Central memory CD4-positive, alpha-beta T cell (primary cell): ENCODE measurements at places on chromosomes 7 and 10.

DNA sequence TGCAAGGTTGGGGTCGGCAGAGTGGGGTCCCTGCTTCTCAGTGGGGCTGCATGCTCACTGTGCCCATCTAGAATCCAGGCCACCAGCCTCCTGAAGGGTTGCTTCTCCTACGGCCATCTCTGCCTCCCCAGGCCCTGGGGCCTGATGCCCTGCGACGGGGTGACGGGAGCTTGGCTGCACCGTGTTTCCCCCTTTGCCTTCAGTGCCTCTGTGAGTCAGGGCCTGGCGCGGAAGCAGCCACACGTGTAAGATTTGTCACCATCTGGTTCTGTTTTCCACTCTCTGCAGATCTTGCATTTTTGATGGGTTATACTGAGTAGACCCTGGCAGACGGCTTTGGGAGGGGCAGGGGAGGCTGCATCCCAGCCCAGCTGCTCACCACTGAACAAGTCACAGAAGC is 7.2 kb downstream of the ADAMTS14 start:
- DNase-seq = no peak

DNA sequence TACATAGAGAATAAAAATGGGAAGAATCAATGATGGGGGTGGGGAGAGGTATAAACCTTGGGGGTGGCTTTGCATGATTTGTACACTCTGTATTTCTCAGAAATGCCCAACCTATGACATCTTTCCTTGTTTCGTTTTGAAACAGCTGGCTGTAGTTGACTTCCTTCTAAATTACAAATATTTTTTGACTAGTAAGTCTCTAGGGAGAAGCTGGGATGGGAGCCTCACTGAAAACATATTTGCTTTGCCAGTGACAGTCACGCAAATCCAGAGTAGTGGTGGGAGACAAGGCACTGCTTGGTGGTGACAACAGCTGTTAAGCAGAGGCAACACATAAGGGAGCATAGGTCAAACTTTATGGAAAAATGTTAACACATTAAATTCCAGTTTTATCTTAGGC is 440.5 kb downstream of the SEMA3D start:
- no peak for DNase-seq

DNA sequence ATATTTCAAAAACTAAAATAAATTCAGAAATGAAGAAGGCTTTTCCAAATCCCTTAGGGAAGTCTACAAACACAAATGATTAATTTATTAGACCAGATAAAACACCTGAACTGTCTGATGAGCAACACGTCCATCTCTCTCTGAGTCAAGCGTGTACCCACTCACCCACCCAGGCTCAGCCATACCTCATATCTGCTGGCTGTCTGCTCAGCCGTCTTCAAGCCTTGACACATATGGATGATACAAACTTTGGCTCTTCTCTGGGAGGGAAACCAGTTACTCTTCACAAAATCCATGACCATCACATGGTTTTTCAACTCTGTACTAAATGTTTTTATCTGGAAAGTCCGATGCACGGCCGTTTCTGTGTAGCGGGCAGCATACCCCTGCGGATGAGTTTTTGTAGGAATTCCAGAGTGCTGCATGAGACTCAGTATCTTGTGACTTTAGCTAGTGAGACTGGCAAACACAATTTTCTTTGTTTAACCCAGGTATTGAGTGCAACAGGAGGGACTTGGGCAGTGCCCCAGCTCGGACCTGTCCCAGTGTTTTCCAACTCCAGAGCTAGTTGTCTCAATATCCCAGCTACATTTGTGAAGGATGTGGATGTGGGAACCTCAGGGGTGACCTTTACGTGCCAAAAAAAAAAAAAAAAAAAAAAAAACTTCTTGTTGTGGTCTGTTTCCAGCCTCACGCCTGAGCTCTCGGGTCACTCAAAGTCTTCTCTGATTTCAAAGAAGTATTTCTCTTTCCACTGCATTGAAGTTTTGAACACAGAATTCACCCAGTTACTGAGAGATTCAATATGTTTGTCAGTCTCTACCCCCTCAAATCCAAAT is at the start of gene C10orf90:
TSS of gene C10orf90 (minus strand) at position 638 of the 839 bp plus-strand sequence. CDS start at position 425, 213 bp downstream.
- no peak for DNase-seq

DNA sequence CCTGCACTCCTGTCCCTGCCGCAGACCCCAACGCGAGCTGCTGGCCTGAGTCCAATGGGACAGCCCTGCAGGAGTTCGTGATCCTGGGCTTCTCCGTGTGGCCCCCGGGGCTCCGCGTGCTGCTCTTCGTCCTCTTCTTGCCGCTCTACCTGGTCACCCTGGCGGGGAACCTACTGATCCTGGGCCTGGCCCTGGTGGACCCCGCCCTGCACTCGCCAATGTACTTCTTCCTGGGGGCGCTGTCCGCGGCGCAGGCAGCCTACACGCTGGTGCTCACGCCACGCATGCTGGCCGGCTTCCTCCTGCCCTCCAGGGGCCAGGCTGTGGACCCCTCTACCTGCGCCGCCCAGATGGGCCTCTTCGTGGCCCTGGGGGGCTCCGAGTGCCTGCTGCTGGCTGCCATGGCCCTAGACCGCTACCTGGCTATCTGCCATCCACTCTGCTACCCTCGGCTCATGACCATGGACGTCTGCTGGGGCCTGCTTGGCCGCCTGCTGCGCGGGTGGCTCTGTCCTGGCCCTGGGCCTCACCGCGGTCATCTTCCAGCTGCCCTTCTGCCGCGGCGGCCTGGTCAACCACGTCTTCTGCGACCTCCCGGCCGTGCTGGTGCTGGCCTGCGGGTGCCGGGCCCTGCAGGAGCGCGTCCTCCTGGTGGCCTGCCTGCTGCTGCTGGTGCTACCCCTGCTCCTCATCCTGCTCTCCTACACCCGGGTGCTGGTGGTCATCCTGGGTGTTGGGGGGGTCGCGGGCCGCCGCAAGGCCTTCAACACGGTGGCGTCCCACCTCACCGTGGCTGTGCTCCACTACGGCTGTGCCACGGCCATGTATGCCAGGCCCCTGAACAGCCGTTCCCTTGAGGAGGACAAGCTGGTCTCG is 71.7 kb downstream of the RBAK start:
- no peak for DNase-seq

- no peak for DNase-seq
Measured at GRCh38 chr7:142898377-142899170, 13.0 kb upstream of the TRPV6 start.

DNA sequence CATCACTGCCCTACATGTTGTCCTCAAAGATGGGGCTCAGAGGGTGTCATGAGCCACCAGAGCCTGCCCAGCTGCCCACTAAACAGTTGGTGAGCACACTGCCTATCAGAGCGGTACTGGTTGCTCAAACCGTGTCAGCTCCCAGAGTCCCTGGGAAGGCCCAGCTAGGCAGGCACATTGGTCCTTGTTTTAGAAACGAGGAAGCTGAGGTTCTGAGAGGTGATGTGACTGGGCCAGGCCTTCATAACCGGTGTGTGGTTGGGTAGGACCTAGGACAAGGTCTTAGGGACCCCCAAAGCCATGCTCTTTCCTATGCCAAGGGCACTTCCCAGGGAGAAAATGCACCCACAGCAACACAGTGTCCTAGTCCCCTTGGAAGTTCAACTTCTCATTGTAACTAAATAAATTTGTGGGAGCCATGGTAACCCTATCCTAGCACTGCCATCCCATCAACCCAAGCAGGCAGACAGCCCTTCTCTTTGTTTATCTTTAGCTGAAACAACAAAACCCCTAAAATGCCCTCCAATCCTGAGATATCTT is 174.7 kb upstream of the PDE1C start:
- no peak for DNase-seq

GRCh38 chr10:10817609-10818008 is 200.1 kb upstream of the CELF2 start:
- DNase-seq = no peak

DNA sequence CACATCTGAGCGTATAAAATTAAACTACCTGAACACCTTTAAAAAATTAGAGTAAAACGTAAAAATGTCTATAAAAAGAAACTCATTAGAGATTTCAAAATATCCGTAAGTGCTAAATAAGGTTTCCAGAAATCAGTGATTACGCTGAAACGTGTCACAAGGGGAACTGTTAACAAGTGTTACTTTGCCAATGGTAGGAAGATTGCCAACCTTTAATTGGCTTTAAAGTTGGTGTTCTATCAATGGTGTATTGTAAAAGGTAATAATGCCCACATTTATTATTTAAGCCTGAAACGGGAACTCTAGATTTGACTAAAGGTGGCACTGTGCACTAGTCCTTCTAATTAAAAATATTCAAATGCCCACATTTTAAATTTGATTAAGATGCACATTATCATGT is 37.8 kb upstream of the HIBADH start:
- no peak for DNase-seq

DNA sequence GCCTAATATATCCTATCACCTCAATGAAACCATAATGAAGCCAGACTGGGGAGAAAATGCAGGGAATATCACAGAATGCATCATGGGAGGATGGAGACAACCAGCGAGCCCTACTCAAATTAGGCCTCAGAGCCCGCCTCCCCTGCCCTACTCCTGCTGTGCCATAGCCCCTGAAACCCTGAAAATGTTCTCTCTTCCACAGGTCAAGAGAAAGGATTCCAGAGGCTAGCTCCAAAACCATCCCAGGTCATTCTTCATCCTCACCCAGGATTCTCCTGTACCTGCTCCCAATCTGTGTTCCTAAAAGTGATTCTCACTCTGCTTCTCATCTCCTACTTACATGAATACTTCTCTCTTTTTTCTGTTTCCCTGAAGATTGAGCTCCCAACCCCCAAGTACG is 31.5 kb downstream of the PRSS2 start:
- DNase-seq = no peak

- no peak for DNase-seq
Measured at GRCh38 chr7:33500703-33501701, 371.6 kb downstream of the BBS9 start.

DNA sequence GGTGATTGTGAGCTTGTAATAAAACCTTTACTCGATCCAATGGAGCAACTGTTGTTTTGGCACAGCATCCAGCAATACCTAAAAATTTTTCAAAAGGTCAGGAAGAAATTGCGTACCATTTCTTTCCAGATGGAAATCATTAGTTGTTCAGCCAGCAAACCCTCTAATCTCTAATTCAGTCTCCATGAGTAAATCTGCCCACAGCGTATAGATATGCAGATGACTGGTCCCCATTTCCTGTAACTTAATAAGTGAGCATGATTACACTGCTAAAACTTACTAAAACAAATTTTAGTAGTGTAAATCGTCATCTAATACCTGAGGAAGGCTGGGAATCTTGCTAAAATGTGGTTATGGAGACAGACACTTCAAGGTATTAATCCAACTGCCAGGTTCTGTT is 10.6 kb downstream of the SLC25A16 start:
- no peak for DNase-seq

GRCh38 chr10:110009736-110010475 is 2.1 kb downstream of the ADD3 start:
- DNase-seq = peak; percentile 89

GRCh38 chr7:2570021-2570420 is 11.2 kb downstream of the IQCE start:
- no peak for DNase-seq

GRCh38 chr10:71325267-71325666 is 6.2 kb downstream of the SLC29A3 start:
- DNase-seq = no peak

GRCh38 chr7:117202511-117202910 is 120.3 kb downstream of the WNT2 start:
- DNase-seq = no peak

DNA sequence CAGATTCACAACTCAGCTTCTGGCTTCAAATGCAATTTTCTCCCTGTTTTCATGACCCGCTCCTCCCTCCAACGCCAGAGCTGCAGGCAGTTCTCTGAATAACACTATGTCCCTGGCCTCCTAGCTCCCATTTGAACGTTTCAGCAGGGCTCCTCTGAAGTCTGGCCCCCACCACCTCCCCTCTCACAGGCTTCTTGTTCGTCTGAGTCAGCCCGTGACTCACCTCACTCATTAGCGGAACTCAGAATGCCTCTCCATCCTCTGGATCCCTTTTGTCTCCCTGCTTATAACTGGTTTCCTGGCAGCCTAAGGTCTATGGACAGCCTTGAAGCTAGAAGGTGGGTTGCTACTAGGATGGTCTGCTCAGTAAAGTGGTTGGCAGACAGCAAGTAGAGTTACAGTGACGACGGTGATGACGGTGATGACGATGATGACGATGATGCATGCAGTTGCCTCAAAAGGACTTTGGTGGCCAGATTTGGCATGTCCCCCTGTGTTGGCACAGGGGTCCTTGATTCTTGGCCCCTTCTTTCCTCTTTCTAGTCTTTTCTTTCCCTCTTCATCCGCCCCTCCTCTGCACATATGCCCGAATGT is 83.3 kb upstream of the MKLN1 start:
- no peak for DNase-seq

- DNase-seq = no peak
Measured at GRCh38 chr7:51224811-51225595, 91.6 kb downstream of the COBL start.

- DNase-seq = no peak
Measured at GRCh38 chr7:158314394-158314793, 273.2 kb downstream of the PTPRN2 start.

DNA sequence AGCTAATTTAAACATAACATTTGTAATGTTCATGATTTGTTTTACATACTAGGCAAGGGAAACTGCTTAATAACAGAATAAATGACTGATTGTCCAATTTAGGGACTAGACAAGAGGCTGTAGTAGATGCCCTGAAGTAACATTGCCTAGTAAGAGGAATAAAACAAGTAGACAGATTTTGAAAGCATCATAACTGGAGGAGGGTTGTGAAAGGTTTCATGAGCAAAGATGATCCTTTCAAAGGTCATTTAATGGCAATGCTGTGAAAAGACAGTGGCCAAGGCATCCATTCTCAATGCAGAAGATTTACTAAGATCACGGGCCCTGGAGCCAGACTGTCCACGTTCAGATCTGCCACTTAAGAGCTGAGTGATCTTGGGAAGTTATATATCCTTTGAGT is 44.8 kb upstream of the HHEX start:
- DNase-seq = no peak

- DNase-seq = peak; percentile 31
Measured at GRCh38 chr7:19713676-19714075, 4.8 kb upstream of the POLR1F start.

DNA sequence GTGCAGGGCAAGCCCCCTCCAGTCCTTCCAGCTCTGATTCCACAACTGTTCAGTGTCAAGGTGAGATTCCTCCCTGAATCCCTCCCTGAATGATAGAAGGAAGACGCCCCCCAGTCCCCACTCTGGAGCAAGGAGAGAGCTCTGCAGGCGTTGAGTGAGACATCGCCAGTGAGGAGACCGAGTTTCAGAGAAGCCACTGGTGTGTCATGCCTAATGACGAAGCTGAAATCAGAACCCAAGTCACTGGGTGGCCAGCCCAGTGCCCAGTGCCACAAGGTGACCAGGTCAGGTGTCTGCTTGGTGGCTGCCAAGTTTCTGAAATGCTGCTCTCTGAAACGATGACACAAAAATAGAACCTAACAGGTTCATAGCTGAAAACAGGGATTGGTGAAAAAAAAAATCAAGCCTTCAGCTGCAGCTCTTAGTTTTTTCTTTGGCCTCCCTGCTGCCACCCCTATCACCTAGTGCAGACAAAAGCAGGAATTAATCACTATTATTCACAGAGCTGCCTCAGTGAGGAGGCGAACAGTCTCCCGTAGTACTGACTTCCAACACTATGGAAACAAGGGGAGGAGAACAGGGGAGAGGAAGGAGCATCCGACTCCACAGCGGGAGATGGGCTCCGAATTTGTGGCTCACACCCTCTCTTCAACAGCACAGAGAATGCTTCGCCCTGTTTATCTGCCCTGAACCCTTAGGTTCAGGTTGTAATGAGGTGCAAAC is 153.5 kb downstream of the ARHGAP12 start:
- no peak for DNase-seq

GRCh38 chr10:125218967-125219366 is 58.6 kb upstream of the CTBP2 start:
- DNase-seq = no peak

GRCh38 chr10:21031232-21031795 is 134.2 kb upstream of the NEBL start:
- DNase-seq = no peak

GRCh38 chr10:102268375-102268888 is 23.1 kb downstream of the GBF1 start:
- no peak for DNase-seq
